ENCODE measurements at places on chromosomes 13 and 19.

GRCh38 chr19:50933640-50934039 is 19.2 kb downstream of the KLK5 start:
- DNase-seq = no peak

- peak; percentile 26 for DNase-seq
Measured at GRCh38 chr19:3606690-3607289, at the start of gene TBXA2R. Gene TBXA2R (minus strand): TSS chr19:3606875. CDS start chr19:3600634, 6,241 bp downstream.

GRCh38 chr13:67117010-67117550 is 113.1 kb downstream of the PCDH9 start:
- DNase-seq = no peak

DNA sequence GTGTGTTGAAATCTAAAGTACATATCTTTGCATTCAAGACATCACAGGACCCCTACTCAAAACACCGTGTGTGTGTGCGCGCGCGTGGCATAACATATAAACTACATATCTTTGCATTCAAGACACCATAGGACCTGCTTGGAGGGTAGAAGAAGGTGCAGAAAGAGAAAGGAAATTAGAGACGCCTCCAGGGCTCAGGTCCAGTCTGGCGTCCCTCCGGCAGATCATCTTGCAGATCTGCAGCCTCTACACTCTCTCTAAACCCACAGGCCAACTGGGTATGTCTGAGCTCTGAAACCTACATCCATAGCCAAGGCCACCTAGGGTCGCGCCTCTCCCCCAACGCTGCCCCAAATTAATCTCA is 659 bp upstream of the PAFAH1B3 start:
- DNase-seq = no peak

- no peak for DNase-seq
Measured at GRCh38 chr19:28785971-28786370, 427.0 kb downstream of the UQCRFS1 start.

DNA sequence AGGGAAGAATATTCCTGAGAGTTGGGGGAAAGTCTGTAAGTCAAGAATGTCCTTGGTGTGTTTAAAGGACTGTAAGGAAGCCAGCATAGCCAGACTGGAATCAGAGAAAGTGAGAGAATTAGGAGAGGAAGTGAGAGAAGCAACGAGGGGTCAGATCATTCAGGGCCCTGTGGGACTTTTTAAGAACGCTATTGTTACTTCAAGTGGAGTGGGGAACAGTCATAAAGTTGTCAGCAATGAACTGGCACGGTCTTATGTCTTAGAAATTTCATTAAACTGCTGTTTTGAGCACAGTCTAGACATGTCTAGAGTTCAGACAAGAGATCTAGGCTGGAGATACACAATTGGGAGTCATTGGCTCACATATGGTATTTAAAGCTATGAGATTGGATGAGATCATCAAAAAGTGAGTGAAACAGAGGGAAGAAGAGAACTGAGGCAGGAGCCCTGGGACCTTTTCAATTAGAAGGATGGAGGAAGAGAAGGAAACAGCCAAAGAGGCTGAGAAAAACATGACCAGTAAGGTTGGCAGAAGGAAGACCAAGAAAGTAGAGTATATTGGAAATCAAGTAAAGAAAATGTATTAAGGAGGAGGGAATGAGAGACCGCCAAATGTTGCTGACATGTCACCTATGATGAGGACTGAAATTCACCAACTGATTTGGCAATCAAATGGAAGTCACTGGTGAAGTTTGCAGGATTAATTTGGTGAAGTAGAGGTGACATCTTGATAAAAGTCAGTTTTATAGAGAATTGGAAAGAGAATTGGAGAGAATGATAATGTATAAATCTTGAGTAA is 263.5 kb downstream of the GPC5 start:
- DNase-seq = no peak

DNA sequence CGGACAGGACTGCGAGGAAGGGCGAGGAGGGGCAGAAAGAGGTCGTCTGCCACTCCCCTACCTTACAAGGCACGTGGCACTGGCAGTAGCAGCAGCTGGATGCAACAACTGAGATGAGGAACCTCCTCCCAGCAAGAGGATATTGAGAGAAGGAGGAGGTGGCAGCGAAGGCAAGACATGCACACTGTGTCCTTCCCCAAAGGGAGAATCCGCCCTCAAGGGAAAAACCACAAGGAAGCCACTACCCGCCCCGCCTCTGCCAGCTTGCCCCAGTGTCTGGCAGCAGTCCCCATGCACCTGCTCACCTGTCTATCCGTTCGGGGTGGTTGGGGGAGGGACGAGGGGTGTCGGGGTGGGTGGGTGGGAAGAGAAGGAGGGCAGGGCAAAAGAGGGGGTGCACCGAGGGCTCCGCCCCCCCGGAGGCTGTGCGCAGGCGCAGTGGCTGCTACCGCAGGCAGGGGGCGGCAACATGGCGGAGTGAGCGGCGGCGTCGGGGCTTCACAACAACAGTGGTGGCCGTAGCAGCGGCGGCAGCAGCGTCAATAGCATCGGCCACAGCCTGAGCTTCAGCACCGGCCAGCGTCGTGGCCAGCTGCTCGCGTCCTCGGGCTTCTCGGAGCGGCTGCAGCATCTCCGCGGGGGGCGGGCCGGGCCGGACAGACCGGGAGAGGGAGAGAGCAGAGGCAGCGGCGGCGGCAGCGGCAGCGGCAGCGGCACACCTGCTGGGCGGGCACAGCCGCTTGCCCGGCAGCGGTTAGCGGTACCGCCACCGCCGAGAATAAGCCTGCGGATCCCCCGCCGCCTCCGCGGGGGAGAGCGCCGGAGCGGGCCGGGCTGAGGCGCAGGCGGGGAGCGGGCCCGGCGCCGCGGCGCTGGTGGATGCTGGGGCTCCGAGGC is at the start of gene NBEA:
TSS of gene NBEA (plus strand) at position 436 of the 897 bp plus-strand sequence. CDS start 551 bp downstream, outside the sequence.
- peak; percentile 73 for DNase-seq

GRCh38 chr19:46544651-46545050 is 49.0 kb upstream of the PNMA8B start:
- no peak for DNase-seq

GRCh38 chr13:60765700-60766411 is 368.8 kb downstream of the TDRD3 start:
- DNase-seq = no peak

DNA sequence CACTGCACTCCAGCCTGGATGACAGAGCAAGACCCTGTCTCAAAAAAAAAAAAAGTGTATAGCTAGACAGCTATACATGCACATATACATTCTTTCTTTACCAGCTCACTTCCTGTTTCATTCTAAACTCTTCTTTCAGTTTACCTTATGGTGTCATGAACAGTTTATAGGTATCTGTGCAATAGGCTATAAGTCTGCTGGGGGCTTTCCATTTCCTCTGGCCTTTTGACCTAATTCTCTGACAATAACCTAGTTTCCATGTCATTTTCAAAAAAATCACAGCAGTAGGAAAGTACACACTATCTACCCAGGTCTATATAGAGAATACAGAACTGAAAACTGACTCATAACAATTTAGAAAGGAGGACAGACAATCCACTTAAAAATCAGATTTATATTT is 24.4 kb upstream of the URAD start:
- DNase-seq = no peak

DNA sequence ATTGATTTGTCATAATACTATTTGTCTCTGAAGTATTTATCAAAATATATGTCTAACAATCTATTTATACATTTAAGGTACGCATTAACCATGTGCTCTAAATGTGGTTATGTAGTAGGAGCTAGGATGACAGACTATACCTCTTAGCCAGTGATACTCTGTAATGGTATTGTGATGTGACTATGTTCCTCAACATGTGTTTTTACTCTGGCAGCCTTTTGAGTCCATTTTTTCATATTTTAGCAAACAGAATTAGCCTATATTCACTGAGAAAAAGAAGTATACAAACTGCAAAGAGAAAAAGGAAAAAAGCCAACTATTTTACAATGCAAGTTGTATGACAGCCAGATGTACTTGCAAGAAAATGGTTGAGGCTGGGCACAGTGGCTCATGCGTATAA is 26.7 kb downstream of the MAB21L1 start:
- DNase-seq = no peak

GRCh38 chr19:14056741-14057356 is 5.0 kb downstream of the PALM3 start:
- DNase-seq = no peak

- no peak for DNase-seq
Measured at GRCh38 chr13:39144941-39145533, 106.8 kb downstream of the NHLRC3 start.

- DNase-seq = no peak
Measured at GRCh38 chr13:41505209-41505835, 48.0 kb downstream of the RGCC start.

- no peak for DNase-seq
Measured at GRCh38 chr13:30338331-30338851, 31.0 kb upstream of the KATNAL1 start.

GRCh38 chr19:55199620-55200204 is 9.6 kb downstream of the PTPRH start:
- no peak for DNase-seq

DNA sequence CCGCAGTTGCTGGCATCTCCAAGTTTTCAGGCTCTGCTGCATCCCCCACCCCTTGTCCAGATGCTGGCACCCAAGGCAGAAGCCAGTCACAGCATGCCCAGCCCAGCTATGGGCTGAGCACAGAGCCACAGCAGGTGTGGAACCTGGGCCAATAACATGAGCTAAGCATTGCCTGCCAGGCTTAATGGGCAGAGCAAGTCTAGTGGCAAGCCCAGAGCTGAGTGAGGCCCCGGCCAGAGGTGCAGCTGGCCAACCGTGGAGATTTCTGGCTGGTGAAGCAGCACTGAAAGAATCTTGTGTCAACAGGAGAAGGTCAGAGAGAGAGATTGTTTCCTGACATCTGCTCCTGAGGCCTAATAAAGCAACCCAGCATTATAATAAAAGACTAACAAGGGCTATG is 111.0 kb downstream of the B3GLCT start:
- DNase-seq = no peak

- peak; percentile 5 for DNase-seq
Measured at GRCh38 chr19:42441049-42441445, 1.7 kb downstream of the CXCL17 start.

DNA sequence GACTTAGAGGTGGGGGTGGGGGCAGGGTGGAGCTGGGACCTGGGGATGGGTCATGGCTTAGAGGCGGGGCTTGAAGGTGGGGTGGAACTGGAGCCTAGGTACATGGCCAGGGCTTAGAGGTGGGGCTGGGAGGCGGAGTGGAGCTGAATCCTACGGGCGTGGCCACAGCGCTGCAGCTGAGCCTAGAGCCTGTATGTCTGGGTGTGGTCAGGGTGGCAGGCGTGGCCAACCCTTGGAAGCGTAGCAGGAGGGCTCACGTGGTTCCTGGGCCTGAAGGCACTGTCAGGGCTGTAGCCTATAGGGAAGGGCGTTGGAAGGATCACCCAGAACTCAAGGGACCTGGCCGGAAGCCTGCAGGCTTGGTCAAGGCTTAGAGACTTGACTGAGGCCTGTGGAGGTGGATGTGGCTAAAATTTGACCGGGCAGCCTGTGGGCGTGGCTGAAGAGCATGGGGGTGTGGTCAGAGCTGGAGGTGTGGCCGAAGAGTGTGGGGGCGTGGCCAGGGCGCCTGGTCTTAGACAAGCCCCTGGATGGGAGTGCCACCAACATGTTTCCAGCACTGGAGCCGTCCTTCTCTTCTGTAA is 24.3 kb downstream of the COLGALT1 start:
- no peak for DNase-seq

- no peak for DNase-seq
Measured at GRCh38 chr13:86567119-86567518, 767.9 kb upstream of the SLITRK6 start.

- peak; percentile 74 for DNase-seq
Measured at GRCh38 chr19:35267818-35268535, 785 bp upstream of the USF2 start.

DNA sequence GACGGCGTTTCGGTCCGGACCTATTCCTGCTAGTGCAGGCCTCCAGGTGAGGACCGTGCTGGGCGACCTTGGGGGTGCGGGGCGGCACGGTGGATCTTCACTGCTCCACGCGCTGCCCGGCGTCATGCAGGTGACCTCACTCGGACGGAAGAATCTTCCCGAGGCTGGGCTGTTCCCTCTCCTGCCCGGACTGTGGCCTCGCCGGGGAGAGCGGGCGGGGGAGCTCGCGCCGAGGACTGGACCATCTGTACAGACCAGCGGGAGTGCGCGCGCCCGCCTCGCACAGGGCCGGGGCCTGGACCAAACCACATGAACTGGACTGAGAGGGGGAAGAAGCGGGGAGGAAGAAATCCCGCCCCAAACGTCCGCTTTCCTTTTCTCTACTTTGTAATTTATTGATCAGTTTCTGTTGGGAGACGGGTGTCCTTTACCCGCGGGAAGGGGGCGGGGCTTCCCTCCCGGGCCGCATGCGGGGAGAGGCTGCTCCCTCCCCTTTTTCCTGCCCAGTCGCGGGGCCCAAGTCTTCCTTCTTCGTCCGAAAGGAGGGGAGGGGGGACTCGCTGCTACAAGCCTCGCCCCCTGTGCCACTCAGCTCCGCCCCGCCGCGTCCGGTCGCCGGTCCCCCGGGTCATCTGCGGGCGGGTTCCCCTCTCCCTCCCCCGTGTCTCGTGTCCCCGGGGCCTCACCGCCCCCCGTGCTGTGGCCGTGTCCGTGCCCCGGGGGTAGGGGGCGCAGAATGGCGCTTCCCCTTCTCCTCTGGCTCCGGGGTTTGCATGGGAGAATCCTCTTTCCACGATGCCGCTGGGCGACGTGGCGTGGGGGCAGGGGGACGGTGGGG is 4.9 kb downstream of the HRC start:
- peak; percentile 30 for DNase-seq

GRCh38 chr19:55303477-55303876 is 19.7 kb downstream of the BRSK1 start:
- no peak for DNase-seq
